ENCODE measurements at places on chromosomes 6 and 20.

GRCh38 chr6:164035900-164036485 is 621.5 kb downstream of the QKI start:
- DNase-seq = no peak

- peak; percentile 96 for DNase-seq
These were observed 126.0 kb upstream of the SLC2A12 start for GRCh38 chr6:134178161-134179044.

DNA sequence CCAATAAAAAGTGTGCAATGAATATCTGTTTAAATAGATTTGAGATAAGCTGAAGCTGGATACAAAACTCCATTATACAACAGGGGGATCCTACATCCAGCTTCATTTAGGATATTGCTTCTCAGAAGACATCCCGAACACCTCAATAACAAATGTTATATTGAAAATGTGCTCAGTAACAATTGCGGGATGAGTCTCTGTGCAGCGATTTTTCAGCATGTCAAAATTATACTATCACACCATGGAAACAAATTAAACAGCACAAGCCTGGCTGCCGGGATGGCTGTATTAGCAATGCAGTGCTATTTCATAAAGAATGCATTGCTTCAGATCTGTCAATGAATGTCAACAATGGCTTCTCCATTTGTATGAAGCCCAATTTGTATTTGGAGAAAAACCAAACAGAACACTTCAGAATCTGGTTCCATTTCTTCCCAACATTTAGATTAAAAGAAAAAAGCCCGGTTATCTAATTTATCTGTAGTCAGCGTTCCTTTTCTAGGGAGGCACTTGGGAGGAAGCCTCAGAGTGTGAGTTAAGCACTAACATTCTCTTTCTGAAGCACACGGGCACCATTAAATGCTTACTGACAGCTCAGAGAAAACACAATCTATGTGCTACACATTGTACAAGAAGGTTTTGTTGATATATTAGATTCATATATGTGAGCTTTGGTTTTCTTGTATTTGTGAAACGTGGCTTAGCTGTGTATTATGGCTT is 310.9 kb upstream of the AGPAT4 start:
- DNase-seq = no peak

- no peak for DNase-seq
These were observed 62.8 kb downstream of the UTRN start for GRCh38 chr6:144347933-144348332.

DNA sequence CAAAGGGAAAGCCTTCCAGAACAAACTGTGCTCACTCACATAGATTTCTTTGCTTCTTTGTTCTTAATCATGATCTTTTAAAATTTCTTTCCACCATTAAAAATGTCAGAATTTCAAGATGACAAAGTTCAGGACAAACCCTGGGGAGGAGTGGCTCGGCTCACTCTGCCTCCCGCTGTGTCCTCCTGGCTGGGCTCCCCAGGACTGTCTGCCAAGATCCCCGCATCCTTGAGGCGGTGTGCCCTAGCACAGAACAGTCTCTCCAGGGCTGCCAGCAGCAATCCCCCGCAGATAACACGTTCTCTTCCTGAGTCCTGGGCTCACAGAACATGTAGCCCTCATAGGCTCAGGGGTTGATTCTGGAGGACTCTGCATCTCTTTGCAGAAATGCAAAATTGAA is 98.4 kb upstream of the KCNG1 start:
- DNase-seq = no peak

GRCh38 chr6:139939189-139939979 is 564.9 kb upstream of the CITED2 start:
- DNase-seq = no peak

DNA sequence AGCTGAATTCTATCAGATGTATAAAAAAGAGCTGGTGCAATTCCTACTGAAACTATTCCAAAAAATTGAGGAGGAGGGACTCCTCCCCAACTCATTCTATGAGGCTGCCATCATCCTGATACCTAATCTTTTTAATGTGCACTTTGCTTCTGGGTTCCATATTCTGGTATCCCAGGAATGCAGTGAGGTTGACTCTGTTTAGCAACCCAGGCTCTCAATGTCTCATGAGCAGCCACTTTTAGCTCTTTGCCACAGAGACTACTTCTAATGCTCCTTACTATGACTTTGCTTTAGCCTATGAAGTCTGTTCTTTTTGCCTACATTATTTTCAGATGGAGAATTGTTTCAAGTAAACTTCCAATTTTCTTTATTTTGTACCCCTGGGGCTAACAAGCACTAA is 185.5 kb upstream of the NRSN1 start:
- DNase-seq = no peak

DNA sequence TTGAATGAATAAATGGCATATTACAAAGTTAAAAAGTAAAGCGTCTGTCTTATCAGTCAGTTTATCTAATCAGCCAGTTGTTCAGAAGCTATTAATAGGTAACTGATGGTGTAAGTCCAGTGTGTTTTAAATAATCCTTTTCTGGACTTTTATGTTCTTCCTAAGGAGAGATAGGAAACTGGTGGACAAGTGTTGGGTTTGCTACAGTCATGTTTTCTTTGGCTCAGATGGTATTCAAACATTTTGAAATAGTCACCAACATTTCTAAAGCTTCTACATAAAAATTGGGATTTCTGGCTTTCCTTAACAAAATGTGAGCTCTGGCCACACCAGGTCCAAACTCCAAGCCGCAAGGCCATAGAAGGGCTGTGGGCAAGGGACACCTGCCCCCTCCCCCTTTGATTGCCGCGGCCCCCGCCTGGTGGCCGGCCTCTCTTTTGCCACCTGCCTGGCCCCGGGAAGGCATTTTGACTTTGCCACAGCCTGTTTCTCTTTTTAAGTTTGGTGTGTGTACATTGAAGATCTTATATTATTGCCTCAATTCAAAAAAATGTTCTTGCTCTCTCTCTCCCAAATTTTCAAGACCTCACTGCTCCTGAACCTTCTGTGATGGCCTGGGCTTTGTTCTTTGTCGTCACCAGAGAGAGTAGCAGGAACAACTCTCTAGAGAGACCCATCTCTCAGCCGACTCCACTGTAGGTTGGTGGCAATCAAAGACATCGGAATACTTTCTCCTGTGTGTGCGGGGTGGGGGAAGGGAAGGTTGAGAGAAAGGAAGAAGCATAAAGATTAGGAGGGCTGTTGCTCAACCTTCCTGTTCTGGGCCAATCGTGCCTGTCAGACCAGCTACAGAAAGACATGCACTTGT is 84.0 kb upstream of the ZNF217 start:
- DNase-seq = peak; percentile 40

GRCh38 chr6:110358553-110359160 is 508 bp upstream of the METTL24 start:
- DNase-seq = no peak

GRCh38 chr6:155444952-155445903 is 10.4 kb downstream of the NOX3 start:
- DNase-seq = no peak

GRCh38 chr20:5065166-5065878 is 54.4 kb downstream of the PCNA start:
- peak; percentile 8 for DNase-seq

DNA sequence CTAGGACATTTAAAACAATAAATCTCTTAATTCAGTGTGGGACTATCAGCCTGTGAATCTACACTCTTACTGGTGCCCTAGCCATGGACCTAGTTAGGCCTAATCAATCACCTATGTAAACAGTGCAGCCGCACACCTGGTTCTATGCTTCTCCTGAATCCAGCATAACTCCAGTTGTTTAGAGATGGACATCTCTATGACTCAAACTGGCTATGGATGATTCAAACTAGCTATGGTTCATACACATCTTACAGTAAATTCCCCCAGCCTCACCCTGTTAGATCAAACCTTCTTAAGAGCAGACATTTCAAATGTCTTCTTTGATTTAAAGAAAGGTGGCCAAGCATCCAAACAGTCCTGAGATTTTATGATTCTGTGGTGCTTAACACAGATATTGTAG is 34.7 kb downstream of the SLC35B3 start:
- no peak for DNase-seq

GRCh38 chr6:650098-650497 is 6.8 kb downstream of the HUS1B start:
- no peak for DNase-seq

DNA sequence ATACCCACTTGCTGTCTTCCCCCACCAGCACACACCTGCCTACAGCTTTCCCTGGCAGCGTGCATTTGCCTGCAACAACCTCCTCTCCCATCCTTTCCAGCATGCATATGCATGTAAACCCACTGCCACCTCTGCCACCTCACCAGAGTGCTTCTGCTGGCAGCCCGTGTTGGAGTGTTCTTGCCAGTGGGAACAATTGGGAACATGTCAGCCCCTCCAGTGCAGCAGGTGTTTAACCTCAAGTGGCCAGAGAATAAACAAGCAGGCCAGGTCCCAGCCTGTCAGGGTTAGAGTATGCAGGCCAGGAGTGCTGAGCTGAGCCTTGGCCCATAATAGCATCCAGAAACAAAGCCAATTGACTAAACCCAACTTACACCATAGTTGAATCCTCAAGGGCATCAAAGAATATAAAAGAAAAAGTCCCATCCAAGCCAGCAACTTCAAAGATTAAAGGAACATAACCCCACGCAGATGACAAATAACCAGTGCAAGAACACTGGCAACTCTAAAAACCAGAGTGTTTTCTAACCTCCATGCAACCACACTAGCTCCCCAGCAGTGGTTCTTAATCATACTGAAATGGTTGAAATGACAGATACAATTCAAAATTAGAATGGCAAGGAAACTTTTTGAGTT is 1212.1 kb upstream of the CITED2 start:
- DNase-seq = no peak

DNA sequence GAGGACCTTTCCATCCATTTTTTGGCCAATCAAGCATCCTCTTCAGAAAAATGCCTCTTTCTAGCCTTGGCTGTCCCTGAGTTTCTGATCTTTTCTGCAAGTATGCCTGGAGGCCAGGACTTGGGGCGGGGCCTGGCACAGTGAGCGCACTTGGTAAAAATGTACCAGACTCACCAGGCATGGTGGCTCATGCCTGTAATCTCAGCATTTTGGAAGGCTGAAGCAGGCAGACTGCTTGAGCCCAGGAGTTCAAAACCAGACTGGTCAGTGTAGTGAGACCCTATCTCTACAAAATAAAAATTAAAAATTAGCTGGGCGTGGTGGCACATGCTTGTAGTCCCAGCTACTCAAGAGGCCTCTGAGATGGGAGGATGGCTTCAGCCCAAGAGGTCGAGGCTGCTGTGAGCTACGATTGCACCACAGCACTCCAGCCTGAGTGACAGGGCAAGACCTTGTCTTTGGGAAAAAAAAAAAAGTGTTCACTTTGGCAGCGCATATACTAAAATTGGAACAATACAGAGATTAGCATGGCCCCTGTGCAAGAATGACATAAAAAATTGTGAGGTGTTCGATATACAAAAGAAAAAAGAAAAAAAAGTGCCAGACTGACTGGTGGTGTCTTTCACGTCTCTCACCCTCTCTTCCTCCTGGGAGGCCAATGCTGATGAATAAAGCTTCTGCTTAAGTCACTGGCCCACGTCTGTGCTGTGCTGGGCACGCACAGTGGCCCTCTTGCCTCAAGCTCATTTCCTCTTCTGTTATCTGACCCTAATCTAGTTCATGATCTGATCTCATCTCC is 18.1 kb upstream of the SLC9A8 start:
- no peak for DNase-seq

DNA sequence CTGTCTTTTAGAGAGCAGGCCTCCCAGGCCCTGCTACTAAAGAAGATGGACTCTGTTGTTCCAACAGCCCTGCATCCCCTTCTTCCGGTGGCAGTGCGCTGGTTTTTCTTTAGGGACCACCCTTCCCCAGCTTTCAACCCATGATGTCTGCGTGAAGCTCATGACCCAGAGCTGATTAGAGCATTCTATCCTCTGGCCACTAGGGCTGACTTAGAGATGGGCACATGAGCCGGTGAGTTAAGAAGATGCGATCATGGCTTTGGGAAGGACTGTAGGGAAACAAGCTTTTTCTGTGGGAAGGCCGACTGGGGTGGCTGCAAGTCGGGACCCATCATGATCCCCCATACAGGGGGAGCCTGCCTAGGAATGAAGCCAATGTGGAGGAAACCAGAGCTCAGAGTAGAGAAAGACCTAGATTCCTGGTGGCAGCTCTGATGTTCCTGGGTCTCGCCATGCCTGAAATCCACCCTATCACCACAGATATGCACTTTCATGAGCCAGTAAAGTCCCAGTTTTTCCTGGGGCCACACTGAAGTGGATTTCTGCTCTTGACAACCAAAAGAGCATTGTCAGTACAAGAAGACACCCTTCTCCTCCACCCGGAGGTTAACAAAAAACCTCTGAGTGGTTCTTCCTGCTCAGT is 29.1 kb upstream of the STX16 start:
- DNase-seq = no peak

GRCh38 chr6:133377219-133377618 is 136.1 kb downstream of the EYA4 start:
- DNase-seq = no peak

DNA sequence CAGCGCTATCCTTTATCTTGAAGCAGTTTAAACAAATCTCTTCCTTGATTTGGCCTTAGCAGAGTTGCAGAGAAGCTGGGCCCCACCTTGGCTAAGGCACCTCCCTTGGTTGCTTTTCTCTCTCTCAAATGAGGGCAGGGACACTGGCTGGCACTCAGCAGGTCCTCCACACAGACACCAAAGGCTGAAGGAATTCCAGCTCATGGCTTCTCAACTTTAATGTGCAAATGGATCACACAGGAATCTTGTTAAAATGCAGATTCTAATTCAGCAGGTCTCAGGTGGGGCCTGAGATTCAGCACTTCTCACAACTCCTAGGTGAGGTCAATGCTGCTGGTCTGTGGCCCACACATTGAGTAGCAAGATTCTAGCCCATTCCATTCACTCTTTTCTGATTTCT is 25.7 kb downstream of the RIMS4 start:
- DNase-seq = no peak

- DNase-seq = no peak
These were observed 9.3 kb upstream of the MAK start for GRCh38 chr6:10847684-10848083.

DNA sequence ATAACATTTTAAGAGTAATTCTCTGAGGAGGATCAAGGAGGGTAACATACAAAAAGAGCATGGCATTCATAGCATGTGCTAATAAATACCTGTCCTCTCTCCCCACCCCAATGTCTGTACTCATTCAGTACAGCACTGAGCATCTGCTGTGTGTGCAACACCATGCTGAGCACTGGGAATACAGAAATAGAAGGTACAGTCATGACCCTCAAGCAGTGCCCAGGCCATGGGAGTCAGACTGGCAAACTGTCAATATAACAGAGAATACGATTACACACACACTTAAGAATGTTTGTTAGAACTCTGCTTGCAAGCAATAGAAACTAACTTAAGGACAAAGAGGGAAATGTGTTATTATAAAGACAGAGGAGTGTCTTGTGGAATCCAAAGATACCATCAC is 24.7 kb upstream of the ZFAND3 start:
- DNase-seq = peak; percentile 58

DNA sequence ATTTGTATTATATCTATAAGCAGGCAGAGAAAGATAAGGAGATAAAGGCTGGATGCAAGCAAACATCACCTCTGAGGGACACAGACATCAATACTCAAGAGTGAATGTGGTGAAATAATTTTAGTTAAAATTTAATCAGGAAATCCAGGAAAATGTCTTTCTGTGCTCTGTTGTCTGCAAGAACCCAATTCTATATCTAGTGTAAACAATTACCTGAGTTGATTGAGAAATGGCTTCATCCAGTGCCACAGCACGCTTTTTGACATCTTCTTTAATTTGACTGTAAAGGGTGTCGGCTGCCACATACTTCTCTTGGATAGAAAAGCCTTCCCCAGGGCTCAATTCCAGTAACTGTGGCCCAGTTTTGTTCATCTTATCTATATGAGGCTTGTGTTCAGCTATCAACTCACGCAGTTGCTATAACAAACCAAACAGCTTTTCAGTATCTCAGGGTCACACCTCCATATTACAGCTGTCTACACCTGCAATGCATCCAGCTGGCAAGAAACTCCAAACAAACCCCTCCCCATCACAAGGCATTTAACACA is 131.6 kb downstream of the DST start:
- no peak for DNase-seq
